Stimulated activated CD8-positive, alpha-beta memory T cell treated with anti-CD3 and anti-CD28 coated beads, Interleukin-4, amount 100 ng/mL, for 1 hour (primary cell): ENCODE measurements at places on chromosomes 7 and 10.

DNA sequence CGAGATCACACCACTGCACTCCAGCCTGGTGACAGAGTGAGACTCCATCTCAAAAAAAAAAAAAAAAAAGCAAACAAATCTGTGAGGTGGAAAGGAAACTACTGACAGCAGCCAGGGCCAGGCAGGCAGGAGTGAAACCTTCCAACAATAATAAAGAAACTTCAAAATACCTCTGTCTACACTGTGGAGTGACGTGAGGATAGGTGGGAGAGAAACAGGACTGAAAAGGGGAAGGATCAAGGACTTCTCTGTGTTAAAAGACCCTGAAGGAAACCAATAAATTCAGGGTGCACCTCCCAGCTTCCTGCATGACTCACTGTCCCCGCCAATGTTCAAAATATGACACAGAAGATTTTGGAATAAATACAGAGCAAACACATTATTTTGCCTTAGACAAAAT is 82.9 kb downstream of the KIAA1549 start:
- DNase-seq = no peak

DNA sequence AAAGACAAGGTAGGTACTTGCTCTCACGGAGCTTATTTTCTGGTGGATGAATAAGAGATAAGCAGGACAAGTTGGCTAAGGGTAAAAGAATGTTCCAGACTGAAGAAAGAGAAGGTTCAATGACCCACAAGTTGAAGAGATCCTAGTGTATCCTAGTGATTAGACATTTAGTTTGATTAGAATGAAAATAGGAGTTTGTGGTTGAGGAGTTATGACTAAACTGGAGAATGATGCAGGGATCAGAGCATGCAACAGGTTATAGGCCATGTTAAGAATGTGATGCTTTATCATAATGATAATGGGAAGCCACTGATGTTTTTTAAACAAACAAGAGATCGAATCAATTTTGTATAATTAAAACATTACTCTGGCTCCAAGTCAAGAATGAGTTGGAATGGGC is 357.2 kb downstream of the HPSE2 start:
- no peak for DNase-seq

DNA sequence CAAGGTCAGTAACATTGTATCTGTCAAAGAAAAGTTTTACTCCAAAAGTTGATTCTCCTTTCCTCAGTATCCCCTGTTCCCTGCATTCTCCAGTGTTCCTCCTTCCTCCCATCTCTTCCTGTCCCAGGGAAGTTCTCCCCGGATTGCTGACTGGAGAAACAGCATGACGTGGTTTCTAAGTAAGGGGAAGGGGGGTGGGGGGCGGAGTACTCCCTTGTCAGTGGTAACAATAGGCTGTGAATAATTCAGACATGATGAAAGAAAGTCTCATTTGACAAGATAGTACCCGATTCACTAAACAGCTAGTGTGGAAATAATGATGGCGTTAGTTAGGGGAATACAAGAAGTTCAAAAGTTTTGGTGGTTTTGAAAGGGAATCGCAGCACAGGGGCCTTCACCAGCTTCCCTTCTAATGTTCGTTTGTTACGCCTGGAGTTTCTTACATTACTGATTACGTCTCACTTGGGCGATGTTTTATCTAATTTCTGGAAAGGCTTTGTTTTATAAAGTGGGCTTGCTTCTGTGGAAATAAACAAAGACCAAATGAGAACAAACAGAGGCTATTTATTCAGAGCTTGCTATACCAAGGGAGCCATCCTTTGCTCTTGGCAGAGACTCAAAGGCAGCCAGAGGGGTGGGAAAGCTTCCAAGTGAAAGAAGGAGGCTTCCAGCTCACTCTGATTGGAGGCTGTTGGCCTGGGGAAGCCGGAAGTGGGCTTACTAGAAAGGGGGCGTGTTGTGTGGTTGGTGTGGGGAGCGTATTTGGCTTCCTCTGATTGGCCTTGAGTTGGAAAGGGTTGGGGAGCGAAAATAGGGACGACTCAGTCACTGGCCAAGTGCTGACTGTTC is 453.7 kb downstream of the SDK1 start:
- no peak for DNase-seq

GRCh38 chr7:23211589-23211988 is 29.7 kb downstream of the NUP42 start:
- DNase-seq = no peak

DNA sequence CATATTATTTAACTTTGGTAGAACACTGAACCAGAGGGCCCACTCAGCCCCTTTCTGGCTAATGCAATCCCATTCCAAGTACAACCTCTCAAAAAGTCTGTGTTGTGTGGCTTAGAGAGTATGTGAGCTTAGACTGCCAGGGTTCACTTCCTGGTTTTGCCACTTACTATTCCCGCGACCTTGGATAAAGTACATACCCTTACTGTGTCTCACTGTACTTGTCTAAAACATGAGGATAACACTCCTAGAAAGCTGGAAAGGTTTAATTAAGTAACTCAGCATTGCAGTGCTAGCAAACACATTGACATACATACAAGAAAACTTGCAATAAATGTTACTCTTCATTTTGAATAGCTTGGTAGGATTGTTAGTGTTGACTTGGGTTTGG is 215.8 kb downstream of the CHCHD3 start:
- no peak for DNase-seq

DNA sequence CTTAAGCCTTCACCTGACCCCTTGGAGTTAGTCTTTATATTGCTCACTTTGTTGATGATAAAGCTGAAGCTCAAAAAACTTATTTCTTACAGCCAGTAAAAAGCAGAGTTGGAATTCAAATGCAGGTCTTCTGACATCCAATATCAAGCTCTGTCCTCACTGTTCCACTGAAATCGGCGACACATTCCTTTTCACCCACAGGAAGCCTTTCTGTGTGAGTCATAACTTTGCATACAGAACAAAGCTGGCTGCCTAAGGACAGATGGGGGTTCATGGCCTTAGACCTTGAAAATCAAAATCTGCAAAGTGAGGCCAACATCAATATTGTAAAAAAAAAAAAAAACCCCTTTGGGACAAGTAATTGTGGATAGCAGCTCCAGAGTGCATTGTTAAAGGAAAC is 21.8 kb upstream of the AKR1B1 start:
- no peak for DNase-seq

GRCh38 chr7:136969761-136970160 is 101.3 kb downstream of the CHRM2 start:
- DNase-seq = no peak

DNA sequence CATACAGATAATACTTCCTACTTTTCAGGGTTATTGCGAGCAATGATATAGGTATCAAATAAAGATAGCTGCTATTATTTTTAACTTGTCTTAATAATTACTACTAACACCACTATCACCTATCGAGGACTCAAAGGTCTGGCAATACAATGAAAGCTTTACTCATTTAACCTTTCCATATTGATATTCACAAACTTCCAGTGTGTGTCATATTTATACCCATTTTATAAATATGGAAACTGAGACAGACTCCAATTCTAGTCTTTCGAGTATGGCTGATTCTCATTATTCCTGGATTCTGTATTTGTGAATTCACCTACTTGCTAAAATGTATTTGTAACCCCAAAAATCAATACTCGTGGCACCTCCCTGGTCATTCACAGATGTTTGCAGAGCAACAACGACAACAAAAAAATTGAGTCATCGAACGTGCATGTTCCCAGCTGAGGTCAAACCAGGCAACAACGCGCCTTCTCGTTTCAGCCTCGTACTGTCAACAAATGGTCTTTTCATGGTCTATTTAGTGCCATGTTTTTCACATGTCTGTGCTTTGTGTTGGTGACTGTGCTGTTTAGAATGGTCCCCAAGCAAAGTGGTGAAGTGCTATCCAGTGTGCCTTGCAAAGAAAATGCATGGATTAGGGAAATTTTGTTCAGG is 51.7 kb downstream of the SMURF1 start:
- no peak for DNase-seq

GRCh38 chr7:100588438-100588837 is 2.3 kb downstream of the FBXO24 start:
- DNase-seq = no peak

DNA sequence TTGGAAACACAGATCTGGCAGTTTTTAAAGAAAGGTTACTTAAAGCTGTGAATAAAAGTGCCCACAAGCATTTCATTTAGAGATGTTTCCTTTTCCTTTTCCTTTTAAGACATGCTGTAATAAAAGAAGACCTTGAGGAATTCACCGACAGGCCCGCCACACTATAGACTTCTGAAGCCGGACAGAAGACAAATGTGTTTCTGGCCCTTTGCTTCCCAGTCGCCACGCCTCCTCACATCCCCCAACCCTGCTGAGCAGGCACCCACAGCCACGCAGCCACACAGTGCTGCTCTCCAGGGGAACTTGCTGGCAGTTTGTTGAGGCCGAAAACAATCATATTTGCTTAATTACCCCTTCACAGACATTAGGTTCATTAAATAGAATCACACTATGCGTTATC is 83.4 kb downstream of the SLC25A13 start:
- no peak for DNase-seq

DNA sequence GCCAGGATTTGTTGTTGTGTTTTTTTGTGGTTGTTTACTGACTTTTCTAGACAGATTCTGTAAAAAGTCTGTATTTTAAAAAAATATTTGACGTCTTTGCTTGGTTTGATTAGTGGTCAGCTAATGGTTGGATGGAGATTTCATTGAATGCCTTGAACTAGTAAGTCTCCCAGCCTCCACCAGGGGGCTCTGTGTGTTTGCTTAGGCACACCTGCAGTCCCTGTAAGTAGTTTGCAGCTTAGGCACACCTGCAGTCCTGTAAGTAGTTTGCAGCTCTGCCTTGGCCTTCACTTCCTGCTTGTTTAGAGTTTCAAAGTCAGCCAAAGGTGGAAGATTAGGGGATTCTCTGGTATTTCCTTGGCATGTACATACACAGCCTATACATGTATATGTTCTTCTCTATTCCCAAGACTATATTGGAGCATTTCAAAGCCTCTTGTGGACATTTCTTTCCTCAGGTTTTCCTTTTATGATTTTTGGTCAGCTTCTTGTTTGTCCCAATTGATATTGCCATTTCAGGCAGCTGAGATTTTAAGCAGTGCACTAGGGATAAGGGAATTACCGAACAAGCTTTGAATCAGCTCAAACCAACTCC is 101.6 kb downstream of the CCSER2 start:
- peak; percentile 31 for DNase-seq

GRCh38 chr7:121574109-121574508 is 178.0 kb upstream of the FAM3C start:
- DNase-seq = no peak

DNA sequence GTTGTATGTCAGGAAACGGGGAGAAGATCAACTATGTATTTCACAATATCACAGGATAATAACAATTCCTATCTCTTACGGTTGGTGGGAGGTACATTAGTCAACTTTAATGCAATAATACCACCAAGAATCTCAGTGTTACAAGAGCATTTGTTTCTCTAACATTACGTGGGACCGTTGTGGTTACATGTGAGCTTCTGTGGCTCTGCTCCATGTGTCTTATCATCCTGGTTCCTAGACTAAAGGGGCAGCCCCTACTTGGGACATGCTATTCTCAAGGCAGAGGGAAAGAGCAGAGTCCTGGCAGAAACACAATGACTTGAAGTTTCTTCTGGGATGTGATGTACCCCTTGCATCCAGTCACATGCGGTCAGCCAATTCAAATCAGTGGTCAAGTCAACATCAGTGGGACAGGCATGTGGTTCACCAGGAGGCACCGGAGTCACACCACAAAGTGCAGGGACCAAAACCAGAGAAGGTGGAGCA is 2.5 kb upstream of the ZNF22 start:
- no peak for DNase-seq
